ENCODE measurements at places on chromosomes 7 and 10.

DNA sequence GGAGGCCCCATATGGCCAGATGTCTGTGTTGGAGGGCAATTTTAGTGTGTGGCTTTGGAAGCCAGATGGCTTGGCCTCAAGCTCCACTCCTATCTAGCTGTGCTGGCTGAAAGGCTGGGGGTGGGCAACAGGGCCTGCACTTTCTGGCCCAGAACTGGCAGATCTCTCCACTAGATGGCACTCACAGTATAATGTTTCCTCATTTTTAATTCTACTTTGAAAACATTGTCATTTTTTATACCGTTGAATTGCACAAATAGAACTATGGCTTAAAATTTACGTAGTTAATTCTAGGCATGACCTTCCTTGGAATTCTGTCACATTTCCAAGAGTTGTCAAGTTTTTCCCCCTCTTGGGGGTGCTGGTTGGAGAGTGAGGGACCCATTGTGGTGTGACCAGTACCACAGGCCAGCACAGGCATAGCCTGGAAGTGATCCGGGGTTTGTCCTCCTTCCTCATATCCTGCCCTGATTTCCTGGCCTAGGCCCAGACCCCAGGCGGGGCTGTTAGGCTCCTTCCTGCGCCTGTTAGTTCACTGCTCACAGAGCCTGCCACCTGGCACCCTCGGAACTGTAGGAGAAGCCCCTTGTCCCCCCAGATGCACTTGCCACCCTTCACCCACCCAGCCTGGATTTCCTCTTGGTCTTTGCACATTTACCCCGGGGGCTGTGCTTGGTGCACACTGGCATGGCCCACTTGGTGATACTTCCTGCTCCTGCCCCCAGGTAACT is 52.8 kb downstream of the ARHGAP22 start:
- peak; percentile 32 for DNase-seq

GRCh38 chr10:79065853-79066252 is 2.9 kb upstream of the ZMIZ1 start:
- no peak for DNase-seq

DNA sequence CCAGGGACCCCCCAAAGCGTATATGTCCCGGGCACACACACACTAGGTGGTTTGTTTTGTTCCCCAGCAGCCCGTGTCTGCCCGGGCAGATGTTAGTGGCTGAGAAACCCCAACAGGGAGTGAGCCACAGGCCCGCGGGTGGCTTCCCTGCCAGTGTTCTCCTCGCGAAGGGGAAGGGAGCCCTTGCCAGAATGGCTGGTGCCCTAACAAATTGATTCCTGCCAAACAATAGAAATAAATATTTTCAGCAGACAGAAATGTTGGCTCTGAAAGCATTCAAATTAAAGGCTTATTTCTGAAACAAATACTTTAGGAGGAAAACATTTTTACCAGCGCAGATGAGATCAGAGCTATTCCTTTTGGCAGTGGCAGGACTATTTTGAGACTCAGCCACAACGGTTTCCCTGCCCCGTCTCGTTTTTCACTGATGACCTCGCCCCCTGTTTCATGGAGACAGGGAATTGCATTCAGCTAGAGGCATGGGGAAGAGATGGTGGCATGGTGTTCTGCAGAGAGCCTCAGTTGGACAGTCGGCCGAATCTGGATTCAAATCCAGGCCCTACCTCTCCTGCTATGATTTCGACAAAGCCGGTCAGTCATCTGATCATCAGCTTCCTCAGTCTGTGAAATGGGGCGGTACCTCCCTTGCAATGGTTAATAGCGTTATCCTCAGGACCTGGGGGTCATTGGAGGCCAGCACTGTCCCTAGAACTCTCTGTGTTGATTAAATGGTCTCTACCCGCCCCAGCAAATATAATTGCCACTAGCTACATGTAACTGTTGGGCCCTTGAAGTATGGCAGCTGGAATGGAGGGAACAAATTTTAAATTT is 84.5 kb downstream of the CUX1 start:
- no peak for DNase-seq

DNA sequence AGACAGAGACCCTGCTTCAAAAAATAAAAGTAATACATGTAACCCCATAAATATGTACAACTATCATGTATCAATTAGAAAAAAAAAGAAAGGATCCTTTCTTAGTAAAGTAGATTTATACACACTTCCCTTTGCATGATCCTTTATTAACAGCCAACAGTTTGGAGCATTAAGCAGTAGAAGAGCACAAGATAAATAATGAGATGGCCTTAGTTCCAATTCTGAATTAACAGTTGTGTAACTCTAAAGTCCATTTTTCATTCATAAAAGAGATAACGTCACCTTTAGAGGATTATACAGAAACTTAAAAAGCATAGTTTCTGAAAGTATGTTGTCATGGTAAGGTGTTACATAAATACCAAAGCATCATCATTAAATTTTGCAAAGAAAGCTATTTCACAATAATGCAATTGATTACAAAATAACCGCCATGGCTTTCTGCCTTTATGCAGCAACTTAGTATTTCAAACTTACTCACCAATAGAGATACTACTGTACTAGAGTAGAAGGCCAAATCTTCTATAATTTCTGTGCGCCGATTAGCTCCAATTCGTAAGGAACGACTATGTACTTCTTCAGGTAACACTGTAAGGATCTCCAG is 40.3 kb downstream of the TNPO3 start:
- no peak for DNase-seq

GRCh38 chr10:23694921-23695824 is 256.3 kb downstream of the OTUD1 start:
- no peak for DNase-seq

- DNase-seq = no peak
Measured at GRCh38 chr7:77698042-77698625, 1.9 kb downstream of the RSBN1L start.

DNA sequence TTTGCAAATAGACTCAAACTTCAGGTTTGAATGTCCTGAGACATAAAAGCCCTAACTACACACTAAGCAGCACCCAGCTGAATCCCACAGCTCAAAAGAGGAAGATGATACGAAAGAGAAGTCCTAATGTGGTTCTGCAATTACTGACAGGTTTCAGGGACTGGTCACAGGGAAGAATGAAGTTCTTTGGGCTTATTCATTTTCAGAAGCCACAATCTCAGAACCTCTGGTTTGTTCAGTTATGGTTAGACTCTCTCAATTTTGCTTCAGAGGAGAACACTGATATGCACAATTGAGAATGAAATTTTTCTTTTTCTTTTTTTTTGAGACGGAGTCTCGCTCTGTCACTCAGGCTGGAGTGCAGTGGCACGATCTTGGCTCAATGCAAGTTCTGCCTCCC is 94.6 kb upstream of the FAM180A start:
- no peak for DNase-seq

GRCh38 chr10:104809288-104810090 is 168.4 kb downstream of the SORCS3 start:
- DNase-seq = no peak

GRCh38 chr7:9192969-9193368 is 759.6 kb downstream of the NXPH1 start:
- no peak for DNase-seq

- DNase-seq = no peak
Measured at GRCh38 chr7:113026941-113027340, 59.7 kb downstream of the GPR85 start.

DNA sequence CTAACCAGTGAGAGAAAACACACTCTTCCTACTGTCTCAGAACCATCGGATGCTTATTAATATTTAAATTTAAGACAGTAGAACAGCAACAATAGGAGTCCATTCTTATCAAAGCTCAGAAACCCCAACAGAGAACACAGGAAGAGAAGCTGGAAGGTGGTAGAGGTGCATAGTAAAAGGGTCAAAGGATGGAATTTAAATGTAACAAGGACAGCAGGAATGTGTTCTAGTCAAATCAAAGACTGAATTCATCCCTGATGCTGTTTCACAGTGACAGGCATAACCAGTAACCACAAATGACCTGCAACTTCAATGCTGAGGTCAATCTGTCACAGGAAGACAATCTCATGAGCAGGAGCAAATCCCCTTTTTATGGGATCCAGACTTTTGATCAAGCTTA is 1259.7 kb downstream of the XPNPEP1 start:
- no peak for DNase-seq

DNA sequence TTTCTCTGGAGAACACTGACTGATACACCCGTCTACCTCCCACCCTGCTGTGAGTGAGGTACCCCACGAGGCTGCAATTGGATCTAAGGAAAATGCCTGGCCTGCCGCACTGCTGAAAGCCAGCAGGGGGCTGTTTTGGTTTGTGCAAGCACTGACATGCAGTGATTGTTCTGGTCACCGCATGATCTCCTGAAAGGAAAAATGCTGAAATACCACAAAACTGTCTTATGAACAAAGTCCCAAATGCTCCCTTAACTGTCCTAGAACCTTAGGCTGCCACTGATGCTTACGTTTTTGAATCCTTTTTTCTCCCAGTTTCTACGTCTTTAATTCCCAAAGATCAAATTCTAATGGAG is 132.7 kb downstream of the JCAD start:
- no peak for DNase-seq

DNA sequence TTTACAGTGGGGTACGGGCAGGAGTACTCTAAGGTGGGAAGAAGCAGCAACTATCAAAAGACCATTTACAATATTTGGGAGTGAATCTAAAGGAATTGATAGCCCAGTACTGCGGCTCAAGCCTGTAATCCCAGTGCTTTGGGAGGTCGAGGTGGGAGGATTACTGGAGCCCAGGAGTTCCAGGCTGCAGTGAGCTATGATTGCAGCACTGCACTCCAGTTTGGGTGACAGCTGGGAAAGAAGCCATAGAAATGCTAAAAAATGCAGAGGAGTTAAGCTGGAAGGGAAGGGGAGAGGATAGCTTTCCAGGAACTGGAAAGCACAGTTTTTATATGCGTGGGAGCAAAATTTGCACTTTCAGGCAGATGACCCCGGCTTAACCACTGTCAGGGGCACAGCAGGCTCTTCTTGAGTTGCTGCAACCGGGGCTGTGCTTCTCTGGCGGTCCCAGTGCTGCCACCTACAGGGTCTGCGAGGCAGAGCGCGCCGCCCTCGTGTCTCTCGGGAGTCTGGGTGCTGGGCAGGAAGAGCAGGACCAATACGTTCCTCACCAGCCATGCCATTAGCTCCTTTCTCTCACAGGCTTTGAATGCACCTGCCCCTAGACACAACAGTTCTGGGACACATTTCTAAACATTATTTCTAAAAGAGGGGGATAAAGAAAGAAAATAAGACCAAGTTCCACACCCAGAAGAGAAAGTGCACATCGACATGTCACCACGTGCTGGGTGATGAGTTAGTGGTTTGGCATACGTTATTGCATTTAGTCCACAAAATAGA is 10.1 kb upstream of the BMPER start:
- DNase-seq = peak; percentile 70

GRCh38 chr10:82591421-82591820 is 716.4 kb downstream of the NRG3 start:
- DNase-seq = no peak

- DNase-seq = peak; percentile 1
Measured at GRCh38 chr7:73606801-73607691, 17.3 kb downstream of the MLXIPL start.

- no peak for DNase-seq
Measured at GRCh38 chr10:122331100-122331499, 43.4 kb upstream of the PLEKHA1 start.

- DNase-seq = no peak
Measured at GRCh38 chr10:4865945-4866661, 40.1 kb downstream of the AKR1E2 start.

DNA sequence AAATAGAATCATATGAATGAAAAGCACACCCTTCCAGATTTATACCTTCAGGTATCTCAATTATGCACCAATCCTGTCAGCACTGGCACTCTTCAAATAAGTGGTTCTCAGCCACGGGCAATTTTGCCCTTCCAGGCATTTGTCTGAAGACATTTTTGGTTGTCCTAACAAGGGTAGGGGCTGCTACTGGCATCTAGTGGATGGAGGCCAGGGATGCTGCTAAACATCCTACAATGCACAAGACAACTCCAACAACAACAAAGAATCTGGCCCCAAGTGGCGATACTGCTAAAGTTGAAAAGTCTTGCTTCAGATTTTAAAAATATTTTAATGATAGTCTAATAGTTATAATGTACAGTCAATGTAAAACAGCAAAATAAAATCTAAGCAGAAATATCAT is 16.1 kb downstream of the CCDC186 start:
- no peak for DNase-seq

GRCh38 chr10:71081912-71082311 is 130.5 kb upstream of the UNC5B start:
- no peak for DNase-seq

DNA sequence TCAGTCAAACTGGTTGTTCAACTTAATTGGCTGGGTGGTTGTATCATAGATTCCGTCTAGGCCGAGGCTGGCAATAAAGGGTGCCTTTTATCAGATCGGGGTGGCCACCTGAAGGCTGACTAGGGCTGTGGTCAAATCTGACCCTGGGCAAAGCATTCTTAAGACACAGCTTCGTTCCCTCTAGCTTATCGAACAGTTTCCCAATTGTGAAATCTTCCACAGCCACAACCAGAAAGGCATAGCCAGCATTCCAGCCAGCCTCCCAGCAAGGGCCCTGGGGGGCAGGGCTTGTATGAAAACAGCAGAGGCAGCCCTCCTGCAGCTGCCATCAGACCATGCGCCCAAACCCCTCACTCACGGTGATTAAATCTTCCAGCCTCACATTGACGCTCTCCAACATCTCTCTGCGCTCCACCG is 42.5 kb upstream of the TMEM213 start:
- no peak for DNase-seq

GRCh38 chr7:45229156-45229920 is 71.7 kb downstream of the RAMP3 start:
- no peak for DNase-seq

- DNase-seq = no peak
Measured at GRCh38 chr10:60732198-60732806, 46.0 kb upstream of the CDK1 start.

GRCh38 chr10:21368022-21368582 is 157.4 kb downstream of the SKIDA1 start:
- DNase-seq = no peak

DNA sequence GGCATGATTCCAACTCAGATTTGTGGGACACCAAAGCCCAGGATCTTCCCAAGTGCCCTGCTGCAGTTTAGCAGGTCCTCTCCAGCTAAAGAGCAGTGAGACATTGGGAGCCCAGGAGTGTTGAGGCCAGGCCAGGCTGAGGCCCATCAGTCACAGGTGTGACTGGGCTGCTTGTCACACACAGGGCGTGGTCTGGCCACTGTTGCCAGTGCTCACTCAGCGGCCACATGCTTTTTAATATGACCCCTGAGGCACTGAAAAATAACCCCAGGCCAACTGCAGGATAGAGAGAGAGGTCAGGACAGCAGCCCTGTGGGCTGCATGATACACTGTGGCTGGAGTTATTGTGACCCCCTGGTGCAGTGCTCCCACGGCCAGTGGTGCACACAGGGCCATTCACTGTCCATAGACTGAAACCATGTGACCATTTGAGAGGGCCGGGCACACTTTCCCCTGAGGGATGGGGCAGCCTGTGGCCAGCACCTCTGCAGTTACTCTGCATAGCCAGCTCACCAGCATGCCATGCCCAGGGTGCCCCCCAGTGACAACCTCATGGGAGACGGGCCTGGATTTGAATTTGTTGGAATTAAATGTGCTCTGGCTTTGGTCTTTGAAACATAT is 4.2 kb downstream of the GDF2 start:
- no peak for DNase-seq

All from caudate nucleus (tissue), 63 donors.